ENCODE measurements at places on chromosomes 6 and 20.

DNA sequence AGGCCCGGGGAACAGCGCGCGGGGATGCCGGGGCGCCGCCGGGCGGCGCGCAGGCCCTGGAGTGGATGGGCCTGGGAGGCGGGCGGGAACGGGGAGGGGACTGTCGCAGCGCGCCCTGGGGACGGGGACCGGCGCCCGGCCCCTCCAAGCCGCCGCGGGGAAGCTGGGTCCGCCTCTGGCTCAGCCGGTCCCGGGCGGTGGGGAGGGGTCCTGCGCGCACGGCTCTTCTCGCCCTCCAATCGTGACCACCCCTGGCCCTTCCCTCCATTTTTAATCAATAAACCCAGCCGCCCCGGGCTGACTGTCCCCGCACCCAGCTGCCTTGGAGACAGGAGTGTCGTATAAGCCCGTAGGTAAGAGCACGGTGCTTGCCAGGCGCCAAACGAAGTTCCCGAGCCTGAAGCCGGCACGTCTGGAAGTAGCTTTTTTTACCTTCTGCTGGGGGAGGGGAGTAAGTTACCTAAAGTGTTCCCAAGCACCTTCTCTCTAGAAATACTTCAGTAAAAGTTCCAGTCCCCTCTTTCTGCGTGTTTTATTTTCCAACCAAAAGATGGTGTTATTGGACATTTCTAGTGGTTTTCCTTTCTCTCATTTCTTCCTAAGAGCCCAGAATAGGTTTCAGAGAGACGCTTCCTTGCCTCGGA lies 780 bp upstream of the TAF4 start:
- peak; percentile 87 for DNase-seq

- peak; percentile 43 for DNase-seq
Observed at GRCh38 chr20:53828682-53829254, 235.1 kb upstream of the ZNF217 start.

DNA sequence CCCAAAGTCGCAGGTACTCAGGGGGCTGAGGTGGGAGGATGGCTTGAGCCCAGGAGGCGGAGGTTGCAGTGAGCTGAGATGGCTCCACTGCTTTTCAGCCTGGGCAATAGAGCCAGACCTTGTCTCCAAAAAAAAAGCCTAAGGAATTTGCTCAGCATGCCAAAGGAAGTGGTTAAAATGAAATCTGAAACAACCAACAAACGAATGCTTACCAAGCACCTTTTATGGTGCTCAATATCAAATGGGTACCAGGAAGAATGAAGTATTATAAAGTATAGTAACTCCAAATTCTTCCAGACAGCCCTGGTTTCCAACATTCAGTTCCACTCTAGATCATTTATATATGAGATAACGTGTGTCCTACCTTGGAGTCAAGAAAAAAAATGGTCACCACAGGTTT lies 14.0 kb downstream of the GMDS start:
- DNase-seq: no peak

GRCh38 chr6:19042420-19042819 lies 655.3 kb downstream of the RNF144B start:
- DNase-seq: no peak

DNA sequence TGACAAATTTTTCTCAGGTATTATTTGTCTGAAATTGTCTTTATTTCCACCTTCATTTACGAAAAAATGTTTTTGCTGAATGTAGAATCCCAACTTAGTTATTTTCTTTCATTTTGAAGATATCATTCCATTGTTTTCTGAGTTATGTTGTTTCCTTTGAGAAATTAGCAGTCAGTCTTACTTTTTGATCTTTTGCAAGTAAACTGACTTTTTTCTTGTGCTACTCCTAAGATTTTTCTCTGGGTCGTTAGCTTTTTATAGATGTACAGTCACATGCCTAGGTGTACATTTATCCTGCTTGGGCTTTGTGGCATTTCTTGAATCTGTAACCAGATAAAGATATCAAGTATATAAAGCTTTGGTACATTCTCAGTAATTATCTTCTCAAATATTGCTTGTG lies 29.6 kb upstream of the ASIP start:
- DNase-seq: no peak

DNA sequence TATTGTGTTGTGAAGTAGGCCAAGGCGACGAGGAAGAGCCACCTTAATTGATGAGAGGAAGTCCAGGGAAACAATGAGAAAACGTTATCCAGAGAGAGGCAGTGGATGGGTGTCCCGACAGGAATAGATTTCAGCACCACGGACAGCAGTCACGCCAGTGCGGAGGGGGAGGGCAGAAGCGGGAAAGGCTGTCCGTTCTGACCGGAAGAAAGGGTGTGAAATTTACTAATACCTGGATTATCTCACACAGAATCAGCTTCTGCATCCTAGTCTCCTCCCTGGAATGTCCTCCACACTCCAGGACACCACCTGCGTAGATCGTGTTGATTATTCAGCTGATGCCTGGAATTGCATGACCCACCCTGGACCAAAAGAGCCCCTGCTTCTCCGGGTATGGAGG lies 7.4 kb upstream of the BPIFA3 start:
- DNase-seq: peak; percentile 89

DNA sequence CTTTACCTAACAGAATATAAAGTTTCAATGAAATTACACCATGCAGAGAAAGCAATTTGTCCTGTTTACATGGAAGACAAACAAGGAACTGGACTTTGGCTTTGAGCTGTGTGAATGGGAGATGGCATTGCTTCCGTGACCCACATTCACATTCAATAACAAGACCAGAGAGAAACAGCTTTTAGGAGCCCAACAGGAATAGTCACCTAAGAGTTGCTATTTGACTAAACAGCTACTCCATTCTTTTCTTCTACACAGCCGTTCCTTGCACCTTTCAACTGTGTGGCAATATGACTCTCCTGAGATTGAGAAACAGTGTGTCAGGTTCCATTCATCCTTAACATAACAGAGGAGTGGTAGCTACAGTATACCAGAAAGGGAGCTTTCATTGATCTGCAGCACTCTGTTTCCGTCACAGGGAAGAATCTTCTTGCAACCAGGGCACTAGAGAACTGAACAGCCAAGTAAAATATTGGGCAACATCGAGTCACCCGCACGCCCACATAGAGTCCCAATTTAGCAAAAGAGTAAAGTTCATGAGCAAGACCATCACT lies 355.1 kb downstream of the HAO1 start:
- no peak for DNase-seq

GRCh38 chr20:21145424-21145823 lies 19.5 kb downstream of the KIZ start:
- DNase-seq: no peak

DNA sequence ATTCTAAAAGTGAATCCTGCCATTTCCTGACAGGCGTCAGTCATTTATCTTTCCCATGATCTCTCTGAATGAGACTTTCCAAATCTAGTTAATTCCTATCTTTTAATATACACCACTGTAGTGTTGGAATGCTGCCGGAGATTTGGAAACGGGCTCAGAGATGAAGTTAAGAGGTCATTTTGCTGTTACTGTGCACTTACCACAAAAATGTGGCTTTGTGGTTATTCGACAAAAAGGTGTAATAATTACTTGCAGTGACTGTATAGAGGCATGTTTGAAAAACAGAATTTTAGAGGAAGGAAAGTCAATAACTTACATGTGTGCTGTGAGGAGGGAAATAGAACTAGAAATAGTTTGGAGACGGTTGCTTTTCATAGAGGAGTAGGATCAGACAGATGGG lies 460.2 kb upstream of the BTBD3 start:
- no peak for DNase-seq

GRCh38 chr6:71124340-71124739 lies 164.3 kb upstream of the OGFRL1 start:
- DNase-seq: no peak

GRCh38 chr6:33000055-33000454 lies 9.3 kb downstream of the HLA-DOA start:
- peak; percentile 71 for DNase-seq
